ENCODE measurements at places on chromosomes 3 and 15. TPM values are rescaled to one million over a fixed set of nuclear protein-coding genes. Genes with fewer than 3 reads are reported as not detected.

TMEM40 gene
- not detected for total RNA-seq

CHAC1 gene
- total RNA-seq = 22.3 TPM

- DNase-seq = no peak
These were observed 20.6 kb downstream of the HEG1 start for GRCh38 chr3:125035217-125035616.

SNURF gene
- total RNA-seq = 9.8 TPM
